Colonic mucosa (tissue), 4 donors: ENCODE measurements at places on chromosomes 4 and X.

DNA sequence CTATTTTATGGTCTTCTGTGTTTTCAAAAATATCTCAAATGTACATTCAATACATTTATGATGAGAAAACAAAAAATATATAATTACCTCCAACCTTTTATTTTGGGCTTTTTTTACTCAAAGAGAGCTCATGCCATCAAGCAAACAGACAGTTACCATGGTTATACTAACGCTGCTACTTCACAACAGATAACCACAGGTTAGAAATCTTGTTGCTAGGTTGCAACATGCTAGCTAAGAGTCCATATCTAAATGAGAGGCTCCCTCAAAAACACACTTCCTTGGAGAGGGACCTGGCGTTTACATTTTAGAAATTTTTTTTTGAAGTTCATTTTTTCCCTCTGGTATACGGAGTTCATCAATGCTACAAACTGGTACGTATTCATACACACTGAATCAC lies 44.3 kb downstream of the TBC1D9 start:
- DNase-seq = no peak

DNA sequence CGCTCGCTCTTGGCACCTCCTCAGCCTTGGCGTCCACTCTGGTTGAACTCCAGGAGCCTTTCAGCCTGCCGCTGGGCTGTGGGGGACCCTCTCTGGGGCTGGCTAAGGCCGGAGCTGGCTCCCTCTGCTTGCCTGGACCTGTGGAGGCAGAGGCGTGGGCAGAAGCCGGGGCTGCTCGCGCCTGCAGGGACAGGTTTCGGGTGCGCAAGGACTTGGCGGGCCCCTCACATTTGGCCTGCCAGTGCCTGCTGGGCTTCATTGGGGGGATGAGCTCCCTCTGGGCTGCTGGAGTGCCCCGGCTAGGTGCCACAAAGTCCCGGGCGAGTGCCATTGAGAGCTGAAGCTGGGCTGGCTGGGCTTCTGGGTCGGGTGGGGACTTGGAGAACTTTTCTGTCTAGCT lies 371.7 kb downstream of the FAM133A start:
- no peak for DNase-seq

GRCh38 chr4:40395166-40395900 lies 60.2 kb downstream of the CHRNA9 start:
- no peak for DNase-seq

- no peak for DNase-seq
These were observed 50.0 kb downstream of the SLC7A11 start for GRCh38 chr4:138192113-138192512.

- no peak for DNase-seq
These were observed 281.1 kb downstream of the SLC7A11 start for GRCh38 chr4:137961051-137961438.

DNA sequence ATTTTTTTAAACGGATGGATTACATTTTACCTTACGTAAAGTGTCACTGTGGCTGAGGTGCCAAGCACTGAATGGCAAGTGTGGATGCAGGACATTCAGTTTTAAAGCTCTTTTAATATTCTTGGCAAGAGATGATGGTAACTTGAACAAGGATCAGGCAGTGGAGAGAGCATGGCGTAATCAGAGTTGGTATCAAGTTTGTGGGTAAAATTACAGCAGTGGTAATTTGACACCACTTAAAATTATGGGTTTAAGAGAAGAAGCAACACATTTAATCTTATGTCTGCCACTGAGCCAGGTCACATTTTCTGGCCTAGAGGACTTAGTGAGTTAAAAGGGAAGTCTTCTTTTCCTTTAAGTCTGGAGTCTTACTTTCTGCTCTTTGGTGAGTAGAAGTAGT lies 100.5 kb downstream of the NAA11 start:
- no peak for DNase-seq

- DNase-seq = no peak
These were observed 97.5 kb downstream of the SNCA start for GRCh38 chr4:89739311-89739988.

DNA sequence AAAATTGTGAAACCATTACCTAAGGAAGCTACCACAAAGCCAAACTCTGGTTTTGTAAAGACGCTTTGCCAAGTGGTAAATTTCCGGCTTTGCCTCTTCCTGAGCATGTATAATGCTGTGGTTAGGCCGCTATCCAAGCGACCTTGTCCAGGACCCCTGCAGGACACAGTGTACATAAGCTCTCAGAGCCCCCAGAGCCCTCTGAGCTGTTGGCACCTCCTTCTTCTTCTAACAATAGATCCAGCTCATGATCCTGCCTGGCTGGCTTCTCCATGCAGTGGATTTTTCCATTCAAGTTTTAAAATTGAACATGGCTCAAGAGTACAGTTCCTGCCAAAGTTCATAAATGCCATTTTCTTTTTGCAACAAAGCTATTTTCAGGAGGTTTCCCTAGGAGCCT lies 326.7 kb downstream of the MAPK10 start:
- no peak for DNase-seq

DNA sequence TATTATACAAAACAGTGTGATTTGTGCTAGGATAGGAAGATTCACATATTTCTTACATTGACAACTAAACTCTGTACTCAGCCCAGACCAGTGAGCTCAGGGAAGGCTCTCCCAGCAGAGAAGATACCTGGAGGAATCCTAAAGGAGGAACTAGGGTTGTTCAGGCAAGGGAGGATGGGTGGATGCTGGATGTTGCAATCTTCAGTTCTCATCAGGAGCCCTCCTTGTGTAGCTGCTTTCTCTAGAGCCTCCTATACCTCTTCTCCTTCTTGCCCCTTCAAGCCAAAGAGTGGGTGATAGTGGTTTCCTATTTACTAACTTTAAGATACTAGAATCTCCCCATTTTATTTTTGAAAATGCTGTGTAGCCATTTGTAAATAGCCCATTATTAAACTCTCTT lies 117.3 kb downstream of the NKX6-1 start:
- DNase-seq = no peak

DNA sequence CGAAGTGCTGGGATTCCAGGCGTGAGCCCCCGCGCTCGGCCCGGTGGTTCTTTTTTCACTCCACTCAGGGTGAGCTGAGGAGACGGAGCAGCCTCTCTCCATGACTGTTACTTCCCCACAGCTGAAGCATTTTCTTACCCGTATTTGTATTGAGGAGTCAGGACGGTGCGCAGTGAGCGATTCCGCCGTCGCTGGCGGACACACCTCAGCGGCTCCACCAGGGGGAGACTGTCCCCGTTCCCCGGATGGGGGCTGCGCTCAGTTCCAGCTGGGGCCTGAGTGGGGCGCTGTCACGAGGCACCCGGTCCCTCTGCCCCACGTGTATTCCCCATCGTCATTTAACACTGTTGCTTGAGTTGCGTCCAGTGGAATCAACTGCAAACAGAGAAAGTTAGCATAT lies 844.0 kb upstream of the FRG1 start:
- no peak for DNase-seq

DNA sequence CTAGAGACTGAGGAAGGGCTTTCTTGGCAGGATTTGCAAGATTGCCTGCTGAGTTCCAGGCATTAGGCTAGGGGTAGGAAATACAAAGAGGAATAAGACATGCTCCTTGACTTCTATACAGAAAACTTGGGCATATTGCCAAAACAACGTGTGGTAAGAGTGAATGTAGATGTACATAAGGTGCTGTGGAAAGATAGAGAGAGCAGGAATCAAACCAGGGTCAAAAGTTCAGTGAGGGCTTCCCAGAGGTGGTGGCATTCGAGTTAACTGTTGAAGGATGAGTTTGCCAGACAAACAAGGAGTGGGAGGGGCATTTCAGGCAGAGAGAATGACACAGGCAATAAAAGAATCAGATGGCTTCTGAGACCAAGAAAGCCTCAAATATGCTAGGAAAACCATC lies 187.9 kb downstream of the KDR start:
- DNase-seq = no peak

GRCh38 chrX:71909956-71910355 lies 689 bp upstream of the NHSL2 start:
- no peak for DNase-seq

DNA sequence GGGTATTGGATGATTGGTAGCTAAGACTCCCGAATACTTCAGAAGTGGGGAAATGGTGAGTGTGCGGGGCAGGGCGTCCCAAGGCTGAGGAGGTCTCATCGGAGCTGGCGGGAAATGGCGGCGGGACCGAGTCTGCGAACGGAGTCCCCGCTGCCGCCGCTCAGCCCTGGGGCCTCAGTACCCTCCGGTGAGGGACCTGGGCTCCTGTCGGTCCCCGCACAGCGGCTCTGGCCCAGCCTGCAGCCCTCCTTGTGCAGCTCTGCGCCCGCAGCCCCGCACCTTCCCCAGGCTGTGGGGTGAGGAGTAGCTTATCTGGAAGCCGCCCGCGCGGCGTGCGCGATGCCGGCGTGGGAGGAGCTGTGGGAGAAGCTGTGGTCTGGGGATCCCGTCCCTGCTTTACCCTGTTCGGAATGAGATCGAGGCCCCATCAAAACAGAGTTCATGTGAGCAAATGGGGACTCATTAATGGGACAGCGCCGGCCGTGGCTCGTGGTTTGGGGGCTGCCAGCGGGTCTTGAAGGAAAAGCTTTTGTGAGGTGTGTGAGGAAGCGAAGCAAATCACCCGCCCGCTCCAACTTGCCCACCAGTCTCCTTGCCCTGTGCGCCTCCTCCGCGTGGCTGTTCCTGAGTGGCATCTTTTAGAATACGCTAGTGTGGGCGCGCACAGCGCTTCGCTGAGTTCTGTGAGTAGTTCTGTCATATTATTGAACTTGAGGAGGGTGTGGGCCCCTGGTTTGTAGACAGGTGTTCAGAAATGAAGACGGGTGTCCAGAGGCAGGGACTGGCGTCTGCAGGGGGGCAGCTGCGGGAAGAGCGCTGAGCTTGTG lies 531 bp downstream of the ZNF141 start:
- peak; percentile 37 for DNase-seq

DNA sequence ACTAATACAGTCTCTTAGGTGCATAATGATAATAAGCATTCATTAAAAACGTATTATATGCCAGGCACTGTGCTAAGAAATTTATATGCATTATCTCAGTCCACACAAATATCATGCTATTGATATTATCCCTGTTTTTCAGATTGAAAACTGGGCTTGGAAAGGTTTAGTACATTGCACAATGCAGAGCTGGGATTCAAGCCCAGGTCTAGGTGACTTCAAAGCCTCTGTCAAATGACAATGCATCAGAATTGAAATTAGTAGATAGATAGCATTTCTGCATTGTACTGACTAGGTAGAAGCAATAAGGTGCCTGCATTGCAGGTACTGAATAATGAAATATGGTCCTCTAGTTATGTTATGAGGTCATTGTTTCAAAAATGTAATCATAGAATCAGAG lies 18.2 kb upstream of the SCOC start:
- no peak for DNase-seq

GRCh38 chr4:2261853-2262144 lies at the start of gene MXD4:
Gene MXD4, minus strand, starts transcription at chr4:2262109. Its CDS starts 129 bp downstream, at chr4:2261980.
- no peak for DNase-seq

- no peak for DNase-seq
These were observed 130.2 kb downstream of the GASK1B start for GRCh38 chr4:158042591-158043030.

DNA sequence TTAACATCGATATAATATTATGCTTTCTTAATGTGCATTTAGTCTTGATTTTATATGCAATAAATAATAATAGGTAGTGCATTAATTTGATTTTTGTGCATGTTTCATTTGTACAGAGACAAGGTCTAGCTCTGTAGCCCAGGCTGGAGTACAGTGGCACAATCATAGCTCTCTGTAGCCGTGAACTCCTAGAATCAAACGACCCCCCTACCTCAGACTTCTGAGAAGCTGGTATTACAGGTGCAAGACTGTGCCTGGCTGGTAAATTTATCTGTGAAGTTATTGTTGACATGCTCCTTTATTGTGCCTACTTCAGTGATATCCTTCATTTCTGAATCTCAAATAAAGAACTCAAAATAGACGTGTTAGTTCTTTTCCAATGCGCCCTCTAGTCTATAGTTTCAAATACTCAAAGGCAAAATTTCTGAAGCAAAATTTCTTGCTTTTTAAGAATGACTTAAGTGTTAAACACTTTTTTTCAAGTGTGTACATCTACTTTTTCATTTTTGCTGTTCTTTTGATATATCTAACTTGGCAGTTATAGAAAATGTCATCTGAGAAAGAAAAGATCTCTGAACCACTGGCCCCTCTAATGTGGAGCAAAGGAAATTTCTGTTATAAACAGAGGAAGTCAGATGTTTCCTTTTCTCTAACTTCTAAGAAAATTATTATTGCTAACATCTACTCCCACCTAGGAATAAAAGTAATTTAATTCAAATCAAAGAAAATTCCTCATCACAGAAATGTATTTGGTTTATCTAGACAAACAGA lies 28.3 kb upstream of the GUCY1A1 start:
- no peak for DNase-seq

DNA sequence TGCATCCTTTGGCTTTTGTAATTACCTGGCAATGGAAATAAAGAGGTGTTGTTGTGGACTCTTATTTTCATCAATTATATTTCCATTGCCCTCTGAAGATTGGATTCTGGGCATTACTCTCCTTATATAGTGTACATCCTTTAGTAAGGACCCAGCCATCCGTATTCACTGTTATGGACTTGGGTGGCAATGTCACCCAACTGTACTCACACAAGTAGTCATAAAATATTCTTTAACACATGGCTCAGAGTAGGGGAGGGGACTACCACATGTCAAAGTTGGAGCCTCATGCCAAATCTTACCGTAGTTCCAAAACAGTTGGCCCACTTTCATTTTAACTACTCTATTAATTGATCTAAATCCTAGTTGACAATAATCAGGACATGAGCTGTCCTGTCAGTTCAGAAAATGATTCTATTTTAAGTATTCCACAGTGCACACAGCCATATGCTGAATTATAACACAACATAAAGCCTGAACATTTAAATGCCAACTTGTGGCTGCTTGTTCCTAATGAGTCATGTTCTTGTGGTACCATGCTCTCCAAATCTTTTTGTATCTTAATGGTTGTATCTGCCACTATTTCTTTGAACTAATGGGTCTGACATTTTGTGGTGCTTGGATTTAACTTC lies 4.9 kb downstream of the FRAS1 start:
- DNase-seq = no peak

- no peak for DNase-seq
These were observed 47.4 kb downstream of the TMEM131L start for GRCh38 chr4:153513596-153513995.

DNA sequence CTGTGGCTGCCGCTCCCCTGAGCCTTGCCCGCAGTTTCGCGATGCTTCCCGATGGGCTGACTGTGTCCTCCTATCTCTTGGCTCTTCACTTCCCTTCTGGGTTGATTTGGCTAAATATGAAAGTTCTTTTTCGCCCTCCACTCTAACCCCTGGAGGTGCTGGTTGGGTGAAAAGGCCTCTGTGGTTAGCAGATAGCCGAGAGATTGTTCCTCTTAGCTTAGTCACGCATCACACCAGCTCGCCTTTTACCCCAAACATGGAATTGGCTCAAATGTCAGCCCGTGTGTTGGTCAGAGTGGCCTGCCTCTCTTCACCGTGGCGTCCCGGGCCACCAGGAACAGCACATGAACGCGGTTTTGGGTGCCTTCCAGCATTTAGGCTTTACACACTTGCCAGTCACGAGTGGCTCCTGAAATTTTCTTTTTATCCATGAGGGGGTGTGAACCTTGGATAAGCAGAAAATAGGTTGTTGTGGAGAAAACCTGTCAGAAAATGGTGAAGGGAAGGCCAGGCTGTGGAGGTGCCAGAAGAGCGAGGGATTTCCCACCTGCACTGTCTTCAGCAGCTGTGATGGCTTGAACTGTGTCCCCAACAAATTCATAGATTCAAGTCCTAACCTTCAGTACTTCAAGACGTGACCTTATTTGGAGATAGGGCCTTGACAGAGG lies 8.9 kb downstream of the CLCN4 start:
- DNase-seq = no peak
